ENCODE measurements at places on chromosomes 11 and 22.
A peak's percentile ranks its signal among the peaks of the same experiment; 100 is the strongest.

- peak; percentile 53 for DNase-seq
These were observed 101.0 kb downstream of the PDE2A start for GRCh38 chr11:72573072-72573854.

GRCh38 chr11:30370164-30370563 is 47.3 kb downstream of the ARL14EP start:
- DNase-seq = no peak

DNA sequence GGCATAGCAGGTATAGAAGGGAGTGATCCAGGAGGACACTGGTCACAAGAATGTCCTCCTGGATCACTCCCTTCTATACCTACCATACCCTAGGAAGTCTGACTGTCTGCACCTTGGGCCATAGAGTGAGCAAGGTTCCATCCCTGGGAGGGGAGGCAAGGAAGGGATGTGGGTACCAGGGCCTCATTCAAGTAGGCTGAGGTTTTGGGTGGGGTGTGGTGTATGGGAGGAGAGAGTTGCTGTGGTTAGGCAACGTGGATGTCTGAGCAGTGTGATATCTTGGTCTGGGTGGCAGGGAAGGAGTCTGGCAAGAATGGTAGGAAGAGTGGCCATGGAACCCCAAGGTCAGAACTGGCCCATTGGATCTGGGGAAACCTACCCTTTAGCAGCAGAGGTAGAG is 13.2 kb downstream of the PPFIBP2 start:
- no peak for DNase-seq

- DNase-seq = no peak
These were observed 14.0 kb downstream of the GRAMD4 start for GRCh38 chr22:46634011-46634699.

DNA sequence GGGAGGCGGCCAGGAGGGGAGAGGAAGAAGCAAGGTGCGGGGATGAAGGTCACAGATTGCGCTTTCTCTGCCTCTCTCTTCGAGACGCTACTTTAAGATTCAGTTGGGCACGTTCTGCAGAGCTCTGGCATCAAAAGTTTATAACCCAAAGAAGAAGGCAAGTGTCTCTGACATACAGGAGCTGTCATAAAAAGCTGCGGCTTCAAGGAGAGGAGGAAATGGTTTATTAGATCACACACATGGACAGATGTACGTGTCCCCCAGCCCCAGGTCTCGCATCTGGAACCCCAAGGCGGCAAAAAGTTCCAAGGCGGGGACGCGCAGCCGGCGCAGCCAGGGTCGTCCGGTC is 589.0 kb downstream of the OPCML start:
- no peak for DNase-seq

GRCh38 chr11:59243633-59244032 is 30.9 kb upstream of the MPEG1 start:
- DNase-seq = no peak

GRCh38 chr11:113392236-113392921 is 4.8 kb downstream of the ANKK1 start:
- no peak for DNase-seq

- DNase-seq = no peak
These were observed 396.4 kb upstream of the CCDC90B start for GRCh38 chr11:83682611-83682973.

GRCh38 chr11:83374311-83374710 is 88.1 kb upstream of the CCDC90B start:
- DNase-seq = no peak

DNA sequence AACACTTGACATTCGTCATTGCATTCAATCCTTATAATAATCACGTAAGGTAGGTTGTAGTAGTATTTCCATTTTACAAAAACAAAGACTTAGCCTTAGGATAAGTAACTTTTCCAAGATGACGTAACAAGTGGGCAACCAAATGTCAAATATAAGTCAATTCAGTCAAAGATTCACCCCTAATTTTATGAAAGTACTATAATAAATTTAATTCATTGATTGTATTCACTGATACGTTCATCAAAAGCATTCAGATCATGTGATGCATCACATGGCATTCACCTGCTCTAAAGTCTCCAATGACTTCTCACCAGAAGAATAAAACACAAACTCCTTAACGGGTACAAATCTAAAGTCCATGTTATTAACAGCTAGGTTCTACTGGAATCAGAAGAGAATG is 2.1 kb downstream of the KIF18A start:
- no peak for DNase-seq

DNA sequence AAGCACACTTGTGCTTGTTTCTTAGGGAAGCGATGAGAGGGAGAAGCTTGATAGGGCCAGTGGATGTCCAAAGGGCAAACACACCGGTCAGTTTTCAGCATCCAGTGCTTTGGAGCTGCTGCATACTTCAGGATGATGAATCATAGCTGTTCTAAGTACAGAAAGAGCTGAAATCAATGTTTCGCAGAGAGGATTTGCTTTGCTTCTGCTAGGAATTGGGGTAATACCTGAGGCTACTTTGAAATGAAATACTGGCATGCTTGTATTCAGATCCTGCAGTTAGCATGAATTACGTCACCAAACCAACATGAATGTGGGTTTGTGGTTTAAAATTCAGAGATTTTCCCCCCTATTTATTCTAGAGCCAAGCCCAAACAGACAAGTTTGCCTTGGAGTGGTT is 41.7 kb upstream of the SC5D start:
- DNase-seq = no peak

DNA sequence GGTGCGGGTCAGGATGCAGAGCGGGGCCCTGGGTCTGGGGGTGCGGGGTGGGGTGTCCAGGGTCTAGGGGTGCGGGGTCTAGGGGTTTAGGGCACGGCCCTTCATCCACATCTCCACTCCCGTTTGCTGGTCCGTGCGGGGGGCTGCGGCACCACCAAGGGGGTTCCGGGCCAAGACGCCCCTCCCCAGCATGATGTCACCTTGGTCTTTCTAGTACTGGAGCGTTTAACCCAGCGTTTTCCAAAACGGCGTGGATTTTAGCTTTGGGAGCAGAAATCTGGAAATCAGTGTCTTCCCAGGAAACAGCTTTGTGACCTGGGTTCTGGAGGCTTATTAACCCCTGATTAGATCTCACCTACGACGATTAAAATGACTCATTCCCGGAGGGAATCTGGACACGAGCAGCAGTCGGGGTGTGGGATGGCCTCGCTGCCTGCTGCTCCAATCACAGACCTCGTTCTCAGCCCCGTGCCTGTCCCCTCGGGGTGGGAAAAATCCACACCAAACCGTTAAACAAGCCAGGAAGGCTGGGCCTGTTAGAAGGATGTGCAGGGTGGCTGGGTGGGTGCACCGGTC is 759 bp downstream of the AP2A2 start:
- peak; percentile 47 for DNase-seq

- DNase-seq = no peak
These were observed 81.9 kb upstream of the HEPHL1 start for GRCh38 chr11:93939084-93939760.

DNA sequence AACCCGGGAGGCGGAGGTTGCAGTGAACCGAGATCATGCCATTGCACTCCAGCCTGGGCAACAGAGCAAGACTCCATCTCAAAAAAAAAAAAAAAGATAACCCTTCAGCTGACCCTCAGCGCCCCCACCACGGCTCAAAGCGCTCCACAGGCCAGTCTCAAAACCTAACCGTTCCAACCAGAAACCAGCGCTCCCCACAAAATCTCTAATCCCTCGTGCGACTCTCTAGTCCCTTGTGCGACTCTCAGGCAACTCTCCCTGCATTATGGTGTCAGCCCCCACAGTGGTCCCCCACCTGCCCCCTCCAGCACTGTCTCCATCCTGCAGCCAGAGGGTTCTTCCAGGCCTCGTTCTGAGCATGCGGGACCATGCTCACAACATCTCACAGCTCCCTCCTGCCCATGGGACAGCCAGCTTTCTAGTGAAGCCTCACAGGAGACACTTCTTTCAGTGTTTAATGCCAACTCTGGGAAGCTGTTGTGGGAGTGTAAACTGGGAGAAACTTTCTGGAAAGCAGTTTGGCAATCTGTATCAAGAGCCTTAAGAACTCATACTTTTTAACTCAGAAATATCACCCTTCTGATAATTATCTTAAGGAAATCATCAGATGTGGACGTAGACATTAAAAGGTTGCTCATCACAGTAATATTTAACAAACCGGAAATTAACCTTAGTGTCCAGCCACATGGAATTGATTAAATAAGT is 4.2 kb upstream of the RASGRP2 start:
- DNase-seq = no peak

DNA sequence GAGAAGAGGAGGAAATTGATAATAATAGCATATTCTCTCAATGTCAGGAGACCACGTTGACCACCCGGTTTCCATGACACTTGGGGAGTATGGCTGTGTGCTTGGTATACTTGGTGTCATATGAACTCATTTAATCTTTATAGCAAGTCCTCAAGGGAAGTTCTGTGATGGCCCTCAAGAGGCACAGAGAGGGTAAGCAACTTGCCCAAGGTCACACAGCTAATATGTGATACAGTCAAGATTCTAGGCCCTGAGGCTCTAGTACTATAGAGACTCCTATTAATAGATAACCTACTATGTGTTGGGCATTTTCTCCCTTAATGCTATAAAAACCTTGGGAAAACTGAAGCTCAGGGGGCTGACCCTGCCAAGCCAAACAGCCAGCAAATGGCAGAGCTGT is 10.6 kb upstream of the CACNG2 start:
- no peak for DNase-seq

- peak; percentile 40 for DNase-seq
These were observed 95.1 kb downstream of the CCDC81 start for GRCh38 chr11:86469491-86470388.

DNA sequence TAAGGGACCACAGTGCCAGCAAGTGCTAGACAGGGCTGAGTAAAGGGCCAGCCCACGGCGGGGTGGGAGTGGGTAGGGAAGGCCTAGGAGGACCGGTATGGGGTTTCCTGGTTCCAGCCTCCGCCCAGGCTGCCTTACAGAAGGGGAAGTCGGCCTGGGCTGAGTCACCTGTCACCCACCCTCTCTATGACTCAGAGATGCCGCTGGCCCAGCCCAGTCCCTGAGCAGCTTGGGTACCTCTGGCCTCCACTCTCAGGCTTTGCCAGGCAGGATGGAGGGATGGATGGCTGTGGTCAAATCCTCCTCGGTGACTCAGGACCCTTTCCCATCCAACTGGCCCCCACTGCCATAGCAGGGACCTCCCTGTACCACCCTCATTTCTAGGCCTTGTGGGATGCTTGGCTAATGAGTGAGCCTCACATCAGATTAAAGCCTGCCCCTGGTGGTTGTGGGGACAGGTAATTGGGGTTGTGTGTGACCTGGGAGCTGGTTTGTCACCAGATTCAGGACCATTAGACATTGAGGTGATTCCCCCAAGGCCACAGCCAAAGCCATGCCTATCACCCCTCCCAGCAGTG is 13.9 kb downstream of the SLC35E4 start:
- DNase-seq = no peak

DNA sequence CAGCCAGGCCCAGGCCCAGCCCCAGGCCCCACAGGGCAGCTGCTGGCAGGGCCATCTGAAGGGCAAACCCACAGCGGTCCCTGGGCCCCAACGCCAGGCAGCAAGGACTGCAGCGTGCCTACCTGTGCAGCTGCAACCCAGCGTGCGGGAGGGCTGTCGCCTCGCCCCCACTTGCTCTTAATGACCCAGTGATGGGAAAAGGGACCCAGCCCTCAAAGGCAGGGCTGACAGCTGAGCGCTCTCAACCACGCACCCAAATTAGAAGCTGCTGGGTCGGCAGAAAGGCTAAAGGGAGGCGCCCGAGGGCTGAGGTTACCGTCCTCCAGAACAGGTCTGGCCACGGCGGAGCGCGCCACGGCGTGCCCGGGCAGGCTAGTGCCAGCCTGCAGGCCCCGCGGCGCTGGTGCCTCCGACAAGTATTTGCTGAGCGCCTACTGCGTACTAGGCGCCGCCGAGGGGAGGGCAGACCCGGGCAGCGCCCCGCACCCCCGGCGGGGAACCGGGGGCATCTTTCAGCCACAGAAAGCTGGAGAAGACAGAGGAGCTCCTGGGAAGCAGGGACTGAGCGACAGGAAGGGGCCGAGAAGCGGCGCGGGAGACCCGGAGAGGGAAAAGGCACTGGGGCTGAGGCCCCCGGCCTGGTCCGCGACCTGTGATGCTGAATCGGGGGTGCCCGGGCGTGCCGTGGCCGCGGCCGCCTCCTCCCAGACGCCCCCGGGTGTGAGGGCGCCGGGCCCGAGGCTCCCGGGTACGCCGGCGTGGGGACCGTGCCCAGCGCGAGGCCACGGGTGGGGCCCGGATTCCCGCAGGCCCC is 773 bp downstream of the HRAS start:
- peak; percentile 52 for DNase-seq

DNA sequence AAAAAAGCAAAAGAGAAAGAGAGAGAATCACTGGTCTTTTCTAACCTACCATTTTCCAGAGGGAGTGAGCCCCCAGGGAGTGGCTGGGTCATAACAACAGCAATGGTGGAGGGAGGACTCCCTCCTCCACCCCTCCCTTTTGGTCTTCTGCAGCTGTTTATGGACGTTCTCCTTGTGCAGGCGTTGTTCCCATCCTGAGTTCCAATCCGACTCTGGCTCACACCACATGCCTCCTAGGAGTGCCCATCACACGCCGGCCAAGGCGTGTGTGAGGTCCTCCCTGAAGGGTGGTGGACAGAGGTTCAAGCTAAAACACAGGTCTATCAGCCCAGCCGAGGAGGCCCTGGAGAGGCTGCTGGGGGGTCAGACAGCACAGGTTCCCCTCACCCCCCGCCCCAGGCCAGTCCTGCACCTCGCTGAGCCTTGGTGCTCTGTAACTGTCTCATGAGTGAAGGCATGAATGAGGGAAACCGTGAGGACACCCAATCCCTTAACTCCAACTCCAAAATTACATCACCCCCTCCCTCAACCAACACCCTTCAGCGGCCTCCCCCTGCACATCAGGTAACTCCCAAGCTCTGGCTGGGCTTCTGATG is 29.4 kb downstream of the IFT27 start:
- DNase-seq = no peak

GRCh38 chr11:47175746-47176327 is 842 bp downstream of the ARFGAP2 start:
- DNase-seq = no peak

DNA sequence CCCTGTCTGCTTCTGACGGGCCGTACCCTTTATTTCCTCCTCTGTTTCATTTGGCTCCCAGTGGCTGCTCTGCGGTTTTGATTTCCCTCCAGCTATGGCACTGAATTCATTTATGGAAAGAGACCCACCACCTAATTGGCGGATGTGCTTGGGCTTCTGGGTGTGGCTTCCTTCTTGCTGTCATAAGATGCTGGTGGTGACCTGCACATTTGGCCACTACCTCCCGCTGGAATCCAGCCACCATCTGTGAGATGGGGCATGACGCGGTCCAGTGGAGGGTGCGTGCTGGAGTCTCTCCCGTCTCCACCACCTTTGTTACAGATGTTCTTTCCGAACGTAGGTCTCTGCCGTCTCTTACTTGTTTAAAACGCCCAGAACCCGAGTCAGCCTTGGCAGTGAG is 47.7 kb upstream of the FADD start:
- DNase-seq = no peak

Data from left ventricle myocardium superior (tissue), 1 donor.